ENCODE measurements at places on chromosomes 6 and 20.

- DNase-seq = peak; percentile 13
Observed at GRCh38 chr6:136113736-136114173, 136.4 kb downstream of the MTFR2 start.

GRCh38 chr6:16322666-16323312 is 84.4 kb downstream of the GMPR start:
- peak; percentile 37 for DNase-seq

- no peak for DNase-seq
Observed at GRCh38 chr6:144714021-144714712, 429.0 kb downstream of the UTRN start.

DNA sequence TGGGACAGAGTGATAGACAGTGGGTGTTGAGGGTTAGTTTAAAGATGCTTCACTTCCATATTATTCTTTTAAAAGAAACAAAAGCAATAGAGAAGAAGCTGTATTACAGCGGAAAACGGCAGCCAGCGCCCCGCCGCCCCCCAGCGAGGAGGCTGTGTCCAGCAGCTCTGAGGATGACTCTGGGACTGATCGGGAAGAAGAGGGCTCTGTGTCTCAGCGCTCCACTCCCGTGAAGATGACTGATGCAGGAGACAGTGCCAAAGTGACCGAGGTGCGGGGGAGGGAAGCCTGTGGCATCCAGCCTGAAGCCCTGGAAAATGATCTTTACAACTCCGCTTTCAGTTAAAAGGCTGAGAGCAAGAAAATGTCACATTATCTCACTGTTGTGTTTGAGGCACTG is 100.2 kb downstream of the FIG4 start:
- no peak for DNase-seq

DNA sequence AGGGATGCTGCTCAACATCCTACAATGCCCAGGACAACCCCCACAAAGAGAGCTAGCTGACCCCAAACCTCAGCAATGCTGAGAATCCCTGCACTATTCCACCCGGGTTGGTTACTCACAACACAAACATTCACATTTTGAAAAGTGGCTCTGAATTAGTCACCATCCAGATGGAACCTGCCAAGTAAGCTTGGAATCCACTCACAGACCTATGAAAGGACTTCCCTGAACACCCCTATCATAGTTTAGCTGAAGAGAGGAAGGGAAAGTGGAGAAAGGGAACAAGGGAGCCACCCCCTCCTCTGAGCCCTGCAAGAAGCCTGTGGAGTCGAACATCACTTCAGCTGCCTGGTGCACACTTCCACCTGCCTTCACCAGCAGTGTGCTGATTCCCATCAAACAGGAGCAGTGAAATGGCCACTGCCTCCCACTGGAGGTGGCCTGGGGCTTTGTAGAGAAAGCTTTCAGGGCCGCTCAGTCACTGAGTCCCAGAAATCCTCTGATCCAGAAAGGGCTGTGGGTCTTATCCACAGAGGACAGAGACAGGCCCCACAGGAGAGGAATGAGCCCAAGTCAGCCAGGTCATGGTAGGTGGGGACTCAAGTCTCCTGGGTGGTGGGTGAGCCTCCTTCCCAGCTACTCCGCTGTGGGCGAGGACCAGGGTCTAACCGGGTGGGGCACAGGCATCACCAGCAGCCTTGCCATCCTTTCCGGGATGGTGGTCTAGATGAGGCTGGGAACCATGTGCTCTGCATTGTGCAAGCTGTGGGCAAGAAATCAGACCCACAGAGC is 203.7 kb downstream of the SYNDIG1 start:
- DNase-seq = peak; percentile 90

GRCh38 chr6:84467296-84467695 is 239.9 kb upstream of the CEP162 start:
- peak; percentile 9 for DNase-seq

GRCh38 chr6:34082864-34083626 is 62.8 kb downstream of the GRM4 start:
- no peak for DNase-seq

GRCh38 chr6:143060354-143060805 is 309 bp upstream of the AIG1 start:
- DNase-seq = peak; percentile 75

- DNase-seq = no peak
Observed at GRCh38 chr20:49727894-49728885, 14.5 kb upstream of the B4GALT5 start.

GRCh38 chr6:142381845-142382378 is 80.1 kb downstream of the ADGRG6 start:
- DNase-seq = no peak

- no peak for DNase-seq
Observed at GRCh38 chr6:10180138-10181074, 234.5 kb downstream of the TFAP2A start.

- no peak for DNase-seq
Observed at GRCh38 chr20:59322081-59322480, 21.7 kb downstream of the EDN3 start.

GRCh38 chr20:18287915-18288748 is at the start of gene ZNF133:
ZNF133 (plus strand) TSS chr20:18288527; CDS start chr20:18305687, 17,160 bp downstream.
- peak; percentile 97 for DNase-seq

DNA sequence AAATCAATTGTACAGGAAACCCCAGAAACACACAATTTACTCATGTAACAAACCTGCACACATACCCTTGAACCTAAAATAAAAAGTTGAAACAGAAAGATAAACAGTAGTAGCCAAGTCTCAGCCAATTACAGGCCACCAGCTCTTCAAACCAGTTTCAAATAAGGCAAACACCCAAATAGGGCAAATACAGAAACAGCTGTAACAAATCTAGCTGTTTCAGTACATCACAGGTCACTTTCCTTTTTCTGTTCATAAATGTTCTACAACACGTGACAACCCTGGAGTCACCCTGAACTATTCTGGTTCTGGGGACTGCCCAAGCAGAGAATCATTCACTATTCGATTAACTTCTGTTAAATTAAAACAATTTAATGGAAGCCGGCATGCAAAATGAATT is 329.0 kb downstream of the GJA1 start:
- DNase-seq = no peak

DNA sequence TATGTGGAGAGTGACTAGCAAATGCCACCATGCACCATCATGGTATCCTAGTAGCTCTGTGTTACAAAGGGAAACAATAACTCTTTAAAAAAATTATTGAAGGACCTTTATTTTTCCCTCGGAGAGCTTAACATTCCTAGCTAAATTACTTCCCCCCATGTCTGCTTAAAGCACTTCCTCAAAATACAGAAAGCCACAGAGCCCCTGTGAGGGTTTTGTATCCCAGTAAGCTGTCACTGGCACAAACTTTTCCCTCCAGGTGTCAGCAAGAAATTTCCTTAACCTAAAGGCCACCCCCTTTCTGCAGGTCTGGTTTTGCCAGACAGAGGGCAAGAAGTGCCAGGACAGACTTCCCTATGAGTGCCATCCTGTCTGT is 340.0 kb upstream of the PRDM1 start:
- no peak for DNase-seq

DNA sequence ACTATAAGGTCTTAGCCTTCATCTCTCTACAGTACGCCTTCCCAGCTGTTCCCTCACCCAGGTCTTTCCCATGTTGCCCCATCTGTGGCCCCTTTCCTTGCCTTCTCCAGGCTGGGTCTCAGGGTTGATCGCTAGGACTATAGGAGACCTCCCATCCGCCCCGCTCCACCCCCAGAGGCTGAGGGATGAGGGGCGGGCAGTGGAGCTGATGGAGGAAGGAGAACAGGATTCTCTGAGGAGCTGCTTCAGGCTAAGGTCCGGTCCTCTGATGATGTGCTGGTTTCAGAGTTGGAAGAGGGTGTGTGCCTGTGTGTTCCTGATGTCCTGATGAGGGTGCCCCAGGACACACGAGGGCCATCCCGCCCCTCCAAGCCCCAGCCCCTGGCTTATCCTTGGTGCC is 154.8 kb upstream of the QKI start:
- no peak for DNase-seq

DNA sequence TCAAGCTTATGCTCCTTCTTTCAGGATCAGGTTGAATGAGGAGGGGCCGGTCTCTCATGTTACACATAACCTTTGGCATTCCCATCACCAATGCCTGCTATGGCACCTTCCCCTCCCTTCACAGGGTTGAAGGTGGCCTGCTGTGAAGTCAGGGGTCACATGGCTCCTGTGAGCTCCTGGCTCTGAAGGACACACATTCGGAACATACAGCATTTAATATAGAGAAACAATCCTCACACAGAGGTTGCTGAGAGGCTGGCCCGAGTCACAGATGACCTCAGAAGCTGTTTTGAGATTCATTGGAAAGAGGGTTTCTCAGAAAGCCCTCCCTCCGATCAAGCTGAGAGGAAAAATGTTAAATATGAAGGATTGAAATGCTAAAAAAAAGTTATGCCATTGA is 82.1 kb downstream of the PSMG4 start:
- DNase-seq = no peak

DNA sequence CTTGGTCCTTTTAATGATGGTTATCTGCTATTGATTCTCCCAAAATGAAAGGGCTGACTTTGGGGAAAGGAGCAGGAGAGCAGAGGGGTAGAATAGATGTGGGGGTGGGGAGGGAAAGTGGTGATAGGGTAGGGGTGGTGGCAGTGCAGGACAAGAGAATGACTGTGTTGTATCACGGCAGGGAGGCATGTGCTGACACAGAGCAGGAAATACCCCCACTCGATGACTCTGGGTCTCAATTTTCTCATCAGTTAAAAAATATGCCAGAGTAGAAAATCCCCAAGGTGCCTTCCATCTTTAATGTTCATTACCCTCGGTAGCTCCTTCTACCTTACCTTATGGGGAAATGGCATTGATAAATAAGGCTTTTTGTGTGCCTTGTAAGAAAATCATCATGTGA is 79.0 kb upstream of the ATXN1 start:
- DNase-seq = no peak

- no peak for DNase-seq
Observed at GRCh38 chr20:48467622-48468021, 360.2 kb downstream of the PREX1 start.

DNA sequence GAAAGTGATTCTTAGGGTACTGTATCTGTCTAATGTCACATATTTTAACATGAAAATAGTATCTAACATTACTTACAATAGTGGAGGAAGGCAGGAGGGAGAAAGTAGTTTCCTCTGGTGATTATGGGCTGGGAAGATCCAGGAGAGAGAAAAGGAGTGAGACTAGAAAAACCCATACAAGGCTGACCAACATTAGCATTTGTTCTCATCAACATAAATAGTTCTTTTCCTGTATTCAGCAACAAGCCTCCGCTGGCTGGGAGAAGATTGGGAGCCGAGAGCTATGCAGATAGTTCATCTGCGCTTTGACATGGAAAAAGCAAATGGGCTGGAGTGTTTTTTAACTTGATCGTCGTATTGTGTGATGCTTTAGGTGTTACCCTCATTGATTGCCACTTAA is 239.4 kb downstream of the PHACTR1 start:
- DNase-seq = no peak

DNA sequence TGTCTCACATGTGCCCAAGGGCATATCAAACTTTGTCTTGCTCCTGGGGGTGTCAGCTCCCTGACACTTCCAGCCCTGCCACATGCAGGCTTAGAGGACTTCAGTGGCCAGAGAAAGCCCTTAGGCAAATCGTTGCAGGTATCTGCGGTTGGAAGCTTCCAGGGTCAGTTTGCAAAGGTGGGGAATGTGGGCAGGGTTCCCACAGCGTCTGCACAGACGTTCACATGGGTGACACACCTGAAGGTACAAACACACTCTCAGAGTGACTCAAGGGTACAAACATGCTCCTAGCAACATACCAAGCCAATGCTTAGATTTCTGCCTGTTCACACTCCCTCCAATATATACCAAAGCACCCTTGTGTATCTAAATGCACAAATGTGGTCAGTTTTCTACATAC is 30.0 kb downstream of the VSTM2L start:
- DNase-seq = no peak

- DNase-seq = peak; percentile 36
Observed at GRCh38 chr6:160810238-160810637, 108.2 kb downstream of the PLG start.

DNA sequence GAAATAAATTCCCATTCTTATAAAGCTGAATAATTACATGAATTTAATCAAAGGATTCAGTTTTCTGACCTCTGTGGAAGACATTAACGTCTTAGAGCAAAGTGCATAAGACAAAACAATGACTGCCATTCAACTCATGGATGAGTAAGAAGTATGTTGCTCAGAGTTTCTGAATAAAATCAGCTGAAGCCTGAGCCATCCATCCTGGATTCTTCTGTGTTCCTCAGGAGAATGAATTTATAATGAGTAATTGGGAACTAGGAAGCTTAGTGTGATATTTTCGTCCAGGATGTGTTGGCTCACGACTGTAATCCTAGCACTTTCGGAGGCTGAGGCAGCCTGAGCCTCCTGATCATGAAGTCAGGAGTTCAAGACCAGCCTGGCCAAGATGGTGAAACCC is 62.8 kb downstream of the PERP start:
- DNase-seq = peak; percentile 36

- no peak for DNase-seq
Observed at GRCh38 chr6:170200458-170200891, 90.4 kb downstream of the DLL1 start.

DNA sequence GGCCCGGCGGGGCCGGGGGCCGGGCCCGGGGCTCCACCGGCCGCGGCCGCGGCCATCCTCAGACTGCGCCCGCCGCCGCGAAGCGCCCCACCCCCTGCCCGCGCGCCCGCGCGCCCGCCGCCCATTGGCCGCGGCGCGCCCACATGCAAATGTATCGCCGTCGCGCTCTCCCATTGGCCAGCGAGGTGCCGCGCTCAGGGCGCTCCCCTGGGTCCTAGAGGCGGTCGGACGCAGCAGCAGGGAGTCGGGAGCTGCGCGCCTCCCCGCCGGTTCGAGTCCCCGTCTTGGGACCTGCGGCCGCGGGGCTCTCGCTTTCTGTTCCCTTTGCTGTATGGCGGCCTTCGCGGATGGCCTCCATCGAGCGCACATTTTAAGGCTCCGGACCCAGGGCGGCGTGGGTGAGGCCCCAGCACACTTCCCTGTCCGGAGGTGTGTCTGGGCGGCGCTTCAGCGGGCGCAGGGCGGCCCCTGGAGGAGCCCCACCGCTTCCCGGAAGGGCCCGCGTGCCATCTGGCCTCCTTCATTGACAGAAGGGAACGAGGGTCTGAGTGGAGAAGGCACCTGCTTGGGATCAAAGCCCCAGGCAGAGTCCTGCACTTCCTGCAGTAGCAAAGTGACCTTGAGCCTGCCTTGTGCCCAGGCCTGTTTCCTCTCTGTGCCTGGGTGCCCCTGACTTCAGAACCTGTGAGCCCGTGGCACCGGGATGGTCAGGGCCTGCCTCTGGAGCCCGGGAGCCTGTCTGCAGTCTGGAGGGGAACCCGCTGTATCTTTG is at the start of gene CABLES2:
TSS of gene CABLES2 (minus strand) at position 65 of the 772 bp plus-strand sequence. CDS start at position 56, 9 bp downstream.
- peak; percentile 98 for DNase-seq

GRCh38 chr6:25278914-25279747 is at the start of gene CARMIL1:
CARMIL1 (plus strand) TSS chr6:25279374; CDS start chr6:25279796, 422 bp downstream.
- DNase-seq = peak; percentile 93

GRCh38 chr6:55255113-55255512 is 72.2 kb upstream of the GFRAL start:
- no peak for DNase-seq

- no peak for DNase-seq
Observed at GRCh38 chr6:6922166-6922565, 185.6 kb upstream of the RREB1 start.

GRCh38 chr20:44738813-44739477 is 6.7 kb upstream of the KCNK15 start:
- peak; percentile 97 for DNase-seq

Measured in RWPE1 (cell line).